ENCODE measurements at places on chromosomes 2 and 18.

DNA sequence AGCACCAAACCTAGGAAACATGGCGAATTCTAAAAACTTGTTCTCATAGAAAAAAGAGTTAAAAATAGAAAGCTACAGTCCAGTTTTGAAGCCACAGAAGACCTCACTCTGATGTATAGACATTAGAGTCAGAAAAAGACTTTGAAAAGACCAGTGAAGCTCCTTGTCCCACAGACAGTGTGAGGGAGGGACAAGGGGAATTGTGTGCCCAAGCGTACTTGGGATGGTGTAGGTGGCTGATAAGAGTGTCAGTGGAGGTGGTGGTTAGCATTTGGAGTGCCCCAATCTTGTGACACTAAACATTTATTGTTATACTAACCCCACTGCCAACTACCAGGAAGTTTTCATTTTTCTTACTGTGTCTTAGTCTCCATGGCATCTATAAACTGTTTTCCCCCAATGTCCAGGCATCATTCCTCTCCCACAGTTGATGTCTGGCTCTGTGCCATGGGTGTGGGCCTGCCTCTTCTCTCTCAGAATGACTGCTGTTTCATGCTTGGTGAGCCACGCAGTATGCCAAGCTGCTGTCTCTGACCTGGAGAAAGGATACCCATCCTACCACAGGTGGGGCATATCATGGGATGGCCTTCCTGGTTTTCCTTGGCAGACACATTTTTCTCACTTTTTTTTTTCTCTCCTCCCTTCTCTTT is 161.4 kb downstream of the RPIA start:
- DNase-seq = no peak

DNA sequence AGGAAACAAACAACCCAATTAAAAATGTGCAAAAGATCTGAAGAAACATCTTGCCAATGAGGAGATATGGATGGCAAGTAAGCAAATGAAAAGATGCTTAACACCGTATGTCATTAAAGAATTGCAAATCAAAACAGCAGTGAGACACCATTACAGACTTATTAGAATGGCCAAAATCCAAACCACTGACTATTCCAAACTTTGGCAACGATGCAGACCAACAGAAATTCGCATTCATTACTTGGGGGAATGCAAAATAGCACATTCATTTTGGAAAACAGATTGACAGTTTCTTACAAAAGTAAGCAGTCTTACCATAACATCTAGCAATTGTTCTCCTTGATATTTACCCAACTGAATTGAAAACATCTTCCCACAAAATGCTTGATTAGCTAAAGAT is 1118.7 kb downstream of the SUCLG1 start:
- no peak for DNase-seq

DNA sequence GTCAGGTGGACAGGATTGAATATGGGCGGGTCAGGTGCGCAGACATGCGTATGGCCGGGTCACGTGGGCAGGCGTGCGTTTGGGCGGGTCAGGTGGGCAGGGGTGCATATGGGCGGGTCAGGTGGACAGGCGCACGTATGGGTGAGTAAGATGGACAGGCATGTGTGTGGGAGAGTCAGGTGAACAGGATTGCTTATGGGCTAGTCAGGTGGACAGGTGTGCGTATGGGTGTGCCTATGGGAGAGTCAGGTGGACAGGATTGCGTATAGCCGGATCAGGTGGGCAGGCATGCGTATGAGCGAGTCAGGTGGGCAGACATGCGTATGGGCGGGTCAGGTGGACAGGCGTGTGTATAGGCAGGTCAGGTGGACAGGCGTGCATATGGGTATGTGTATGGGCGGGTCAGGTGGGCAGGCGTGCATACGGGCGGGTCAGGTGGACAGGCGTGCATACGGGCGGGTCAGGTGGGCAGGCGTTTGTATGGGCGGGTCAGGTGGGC is 30.3 kb upstream of the KLF11 start:
- DNase-seq = no peak

DNA sequence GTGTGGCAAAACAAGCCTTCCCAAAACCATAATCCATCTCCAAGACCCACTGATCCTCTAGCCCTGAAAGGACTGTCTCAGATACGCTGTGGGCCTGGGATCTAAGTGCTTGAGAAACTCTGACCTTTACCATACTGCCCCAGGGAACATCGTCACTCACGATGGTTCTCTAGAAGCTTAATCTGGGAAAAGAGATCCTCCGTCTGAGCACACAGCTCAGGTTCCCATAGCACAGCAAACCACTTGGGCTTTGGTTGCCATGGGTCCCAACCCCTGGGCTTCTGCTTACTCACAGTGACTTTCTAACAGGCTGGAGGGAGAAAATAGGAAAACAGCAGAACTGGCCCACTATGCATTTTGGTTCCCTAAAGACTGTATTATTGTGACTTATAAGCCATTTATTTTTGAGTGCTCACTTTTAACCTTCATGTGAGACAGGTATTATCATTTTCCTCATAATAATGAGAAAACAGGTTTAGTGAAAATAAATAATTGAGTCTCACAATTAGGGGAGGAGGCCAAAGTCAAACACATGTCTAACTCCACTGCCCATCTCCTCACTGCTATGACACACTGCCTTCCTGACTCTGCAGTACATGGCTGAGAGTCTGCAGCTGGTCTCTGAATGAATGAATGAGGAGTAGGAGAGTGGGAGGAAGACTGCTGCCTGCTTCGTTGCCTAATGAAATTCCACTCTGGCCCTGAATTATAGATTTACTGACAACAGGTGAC is 46.7 kb downstream of the REEP1 start:
- no peak for DNase-seq

- no peak for DNase-seq
These were observed 26.6 kb downstream of the PTPN4 start for GRCh38 chr2:119786295-119786694.

All from activated CD4-positive, alpha-beta T cell treated with anti-CD3 and anti-CD28 coated beads, Interleukin-2, amount 50 U/mL, for 16 hours (primary cell).